ENCODE measurements at places on chromosomes 1 and 21. TPM values are rescaled to one million over a fixed set of nuclear protein-coding genes. Genes with fewer than 3 reads are reported as not detected.

Gene KIAA0040
- 33.4 TPM for total RNA-seq

DNA sequence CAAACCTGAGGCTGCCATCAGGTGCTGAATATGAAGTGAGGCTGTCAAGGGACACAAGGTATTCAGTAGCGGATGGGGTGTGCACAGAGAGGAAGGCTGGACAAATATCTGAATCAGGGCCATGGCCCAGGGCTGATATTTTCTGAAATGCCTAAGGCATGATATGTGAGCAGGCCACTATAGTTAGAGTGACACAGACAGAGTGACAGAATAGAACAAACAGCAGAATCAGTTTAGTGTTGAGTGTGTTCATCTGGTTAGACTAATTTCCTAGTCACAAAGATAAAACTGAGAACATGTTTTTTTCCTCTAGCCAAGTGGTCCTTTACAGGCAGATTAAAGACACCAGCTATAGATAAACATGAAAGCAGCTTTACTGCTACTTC, 3.9 kb downstream of the OVAAL start:
- DNase-seq = no peak

- DNase-seq = no peak
These were observed 66.1 kb upstream of the ATP1A1 start for GRCh38 chr1:116306840-116307442.

GRCh38 chr1:171865106-171865505, 23.8 kb downstream of the DNM3 start:
- DNase-seq = no peak

DNA sequence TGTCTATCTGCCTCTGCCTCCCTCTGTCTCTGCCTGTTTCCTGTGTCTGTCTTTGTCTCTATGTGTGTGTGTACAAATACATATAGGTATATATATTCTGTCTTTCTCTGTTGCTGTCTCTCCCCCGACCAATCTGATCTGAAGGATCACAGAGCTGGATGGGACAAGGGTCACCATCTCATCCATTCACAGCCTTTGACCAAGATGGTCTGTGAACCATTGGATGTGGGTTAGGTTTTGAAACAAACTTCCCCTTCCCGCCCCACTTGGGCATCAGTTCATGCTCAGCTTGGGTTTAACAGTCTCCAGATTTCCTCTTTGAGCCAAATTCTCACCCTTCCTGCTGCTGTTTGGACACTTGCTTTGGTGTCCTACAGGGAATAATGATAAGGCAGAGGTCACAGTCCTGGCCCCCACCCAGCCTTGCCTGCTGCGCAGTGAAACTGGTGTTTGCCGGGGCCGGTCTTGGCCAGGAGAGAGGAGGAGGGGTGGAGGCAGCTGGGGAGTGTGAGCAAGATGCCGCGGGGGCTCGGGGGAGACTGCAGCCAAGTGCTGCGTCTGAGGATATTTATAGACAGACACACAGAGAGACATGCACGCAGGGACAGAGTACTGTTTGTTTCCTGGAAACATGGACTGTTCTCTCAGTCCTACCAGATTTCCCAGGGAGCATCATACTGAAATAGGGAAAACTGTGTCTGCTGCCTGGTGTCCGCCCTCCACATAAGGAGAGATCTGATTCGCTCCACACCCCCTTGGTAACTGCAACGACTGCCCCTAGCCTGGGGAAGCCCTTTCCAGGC, 27.0 kb upstream of the BTG2 start:
- DNase-seq = no peak

- no peak for DNase-seq
These were observed 21.6 kb upstream of the TRIM45 start for GRCh38 chr1:117143172-117143571.

GRCh38 chr1:111990026-111990877, 784 bp upstream of the KCND3 start:
- DNase-seq = peak; percentile 7

DNA sequence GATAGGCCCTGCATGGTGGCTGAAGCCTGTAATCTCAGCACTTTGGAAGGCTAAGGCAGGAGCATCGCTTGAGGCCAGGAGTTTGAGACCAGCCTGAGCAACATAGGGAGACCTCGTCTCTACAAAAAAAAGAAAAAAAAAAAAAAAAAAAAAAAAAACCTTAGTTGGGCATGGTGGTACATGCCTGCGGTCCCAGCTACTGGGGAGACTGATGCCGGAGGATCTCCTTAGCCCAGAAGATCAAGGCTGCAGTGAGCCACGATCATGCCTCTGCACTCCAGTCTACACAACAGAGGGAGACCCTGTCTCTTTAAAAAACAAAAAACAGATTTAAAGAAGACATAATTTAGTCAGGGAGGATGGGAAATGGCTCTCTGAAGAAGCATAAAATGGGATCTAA, 3.8 kb downstream of the LIN9 start:
- no peak for DNase-seq
